ENCODE measurements at places on chromosomes 3 and 15.

DNA sequence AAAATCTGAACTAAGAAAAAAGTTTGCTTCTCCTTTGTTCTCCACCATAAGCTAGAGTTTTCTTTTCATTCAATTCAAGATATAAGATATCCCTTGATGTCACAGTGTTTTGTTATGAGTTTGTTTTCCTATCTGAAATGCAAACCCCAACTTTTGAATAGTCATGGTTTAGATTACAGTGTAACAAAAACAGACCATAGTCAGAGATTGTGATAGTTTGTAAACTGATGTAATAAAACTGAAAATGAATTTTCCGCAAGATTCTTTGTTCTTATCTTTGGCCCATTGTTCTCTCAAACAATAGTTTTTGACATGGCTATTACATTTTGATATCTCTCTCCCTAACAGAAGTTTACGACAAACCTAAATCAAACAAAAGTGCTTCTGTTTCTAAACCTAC is 121.7 kb upstream of the GADL1 start:
- DNase-seq = no peak

- DNase-seq = no peak
Observed at GRCh38 chr3:117079997-117080396, 370.4 kb downstream of the TUSC7 start.

- DNase-seq = no peak
Observed at GRCh38 chr3:194194757-194195085, 58.8 kb downstream of the HES1 start.

DNA sequence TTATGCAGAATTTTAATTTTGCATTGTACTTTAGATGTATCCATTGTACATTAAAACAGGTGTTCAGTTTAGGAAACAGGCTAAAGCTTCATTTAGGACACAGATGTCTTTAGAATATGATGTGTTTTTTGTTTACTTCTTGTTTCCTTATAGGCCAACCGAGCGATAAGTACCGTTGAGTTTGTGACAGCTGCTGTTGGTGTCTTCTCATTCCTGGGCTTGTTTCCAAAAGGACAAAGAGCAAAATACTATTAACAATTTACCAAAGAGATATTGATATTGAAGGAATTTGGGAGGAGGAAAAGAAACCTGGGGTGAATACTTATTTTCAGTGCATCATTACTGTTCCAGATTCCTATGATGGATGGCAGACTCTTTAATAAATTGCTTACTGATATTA is 29.4 kb downstream of the PLAAT1 start:
- no peak for DNase-seq

DNA sequence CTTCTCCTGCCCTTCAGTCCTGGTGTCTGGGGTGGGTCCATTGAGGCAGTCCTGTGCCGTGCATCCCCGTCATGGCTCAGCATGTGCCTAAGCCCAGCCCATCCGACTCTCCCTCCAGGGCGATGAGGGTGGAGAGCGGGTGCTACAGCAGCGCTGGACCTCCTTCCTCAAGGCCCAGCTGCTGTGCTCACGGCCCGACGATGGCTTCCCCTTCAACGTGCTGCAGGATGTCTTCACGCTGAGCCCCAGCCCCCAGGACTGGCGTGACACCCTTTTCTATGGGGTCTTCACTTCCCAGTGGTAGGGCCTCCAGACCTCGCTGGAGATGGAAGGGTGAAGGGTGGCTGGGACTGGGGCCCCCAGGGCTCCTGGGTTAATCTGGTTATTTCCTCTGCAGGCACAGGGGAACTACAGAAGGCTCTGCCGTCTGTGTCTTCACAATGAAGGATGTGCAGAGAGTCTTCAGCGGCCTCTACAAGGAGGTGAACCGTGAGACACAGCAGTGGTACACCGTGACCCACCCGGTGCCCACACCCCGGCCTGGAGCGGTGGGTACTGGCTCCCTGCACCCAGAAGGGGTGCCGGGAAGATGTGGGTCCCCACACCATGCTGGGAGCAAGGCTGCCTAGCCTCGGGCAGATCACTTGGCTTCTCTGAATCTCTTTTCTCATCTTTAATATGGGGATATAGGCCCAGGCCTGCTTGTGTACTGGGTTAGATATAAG is 10.1 kb downstream of the CIB1 start:
- no peak for DNase-seq

Measured in HL-60 (cell line).